ENCODE measurements at places on chromosomes 7 and 10.

GRCh38 chr7:80593869-80594586 lies 44.4 kb upstream of the CD36 start:
- DNase-seq, result no peak

DNA sequence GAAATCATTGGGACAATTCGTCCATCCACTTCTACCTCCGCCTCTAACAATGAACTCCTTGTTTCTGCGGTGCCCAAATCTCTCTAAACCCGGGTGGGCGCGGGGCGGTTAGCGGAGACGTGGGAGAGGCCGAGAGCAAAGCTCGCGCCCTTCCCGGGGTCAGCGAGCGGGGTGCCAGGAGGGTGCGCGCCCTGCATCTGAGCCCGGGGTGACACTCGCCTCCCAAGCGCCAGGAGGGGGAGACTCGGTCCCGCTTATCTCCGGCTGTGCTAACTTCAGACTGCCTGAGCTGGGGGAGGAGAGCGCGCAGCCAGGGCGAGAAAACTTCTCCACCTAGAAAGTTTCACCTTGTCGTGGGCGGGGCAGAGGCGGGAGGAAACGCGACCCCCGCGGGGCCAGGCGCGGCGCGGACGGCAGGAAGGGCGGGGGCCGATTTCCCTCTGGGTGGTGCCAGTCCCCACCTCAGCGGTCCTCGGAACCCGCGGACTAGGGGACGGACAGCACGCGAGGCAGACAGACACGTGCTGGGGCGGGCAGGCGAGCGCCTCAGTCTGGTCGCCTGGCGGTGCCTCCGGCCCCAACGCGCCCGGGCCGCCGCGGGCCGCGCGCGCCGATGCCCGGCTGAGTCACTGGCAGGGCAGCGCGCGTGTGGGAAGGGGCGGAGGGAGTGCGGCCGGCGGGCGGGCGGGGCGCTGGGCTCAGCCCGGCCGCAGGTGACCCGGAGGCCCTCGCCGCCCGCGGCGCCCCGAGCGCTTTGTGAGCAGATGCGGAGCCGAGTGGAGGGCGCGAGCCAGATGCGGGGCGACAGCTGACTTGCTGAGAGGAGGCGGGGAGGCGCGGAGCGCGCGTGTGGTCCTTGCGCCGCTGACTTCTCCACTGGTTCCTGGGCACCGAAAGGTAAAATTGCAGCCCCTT lies at the start of gene MET:
MET (plus strand) TSS at position 516 of the 915 bp plus-strand sequence. CDS start 26,889 bp downstream, outside the sequence.
- DNase-seq, result no peak

DNA sequence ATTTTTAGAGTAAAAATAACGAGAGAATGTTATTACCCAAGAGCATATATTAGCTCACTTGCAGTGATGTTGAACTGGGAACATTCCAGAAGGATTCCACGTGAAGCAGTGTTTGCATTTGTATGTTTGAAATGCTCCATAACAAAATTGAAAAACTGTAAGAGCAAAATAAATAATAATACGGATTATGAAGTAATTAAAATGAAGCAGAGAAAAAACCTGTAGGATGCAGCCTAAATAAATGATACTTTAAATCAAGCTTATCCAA lies 203.3 kb downstream of the BAMBI start:
- DNase-seq, result no peak

DNA sequence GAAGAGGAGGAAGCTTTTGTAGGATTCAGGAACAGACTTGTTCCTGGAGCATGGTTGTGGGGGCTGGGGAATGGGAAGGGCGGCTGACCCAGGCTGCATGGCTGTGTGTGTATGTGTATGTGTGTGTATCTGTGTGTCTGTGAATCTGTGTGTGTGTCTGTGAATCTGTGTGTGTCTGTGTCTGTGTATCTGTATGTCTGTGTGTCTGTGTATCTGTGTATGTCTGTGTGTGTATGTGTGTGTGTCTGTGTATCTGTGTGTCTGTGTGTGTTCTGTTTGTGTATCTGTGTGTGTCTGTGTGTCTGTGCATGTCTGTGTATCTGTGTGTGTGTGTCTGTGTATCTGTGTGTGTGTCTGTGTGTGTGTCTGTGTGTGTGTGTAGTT lies 6.6 kb upstream of the STX1A start:
- DNase-seq, result no peak

- DNase-seq, result no peak
Measured at GRCh38 chr10:120559800-120560199, 102.8 kb downstream of the PLPP4 start.

- DNase-seq, result no peak
Measured at GRCh38 chr10:75238182-75239095, 2.7 kb upstream of the COMTD1 start.

- no peak for DNase-seq
Measured at GRCh38 chr10:1923586-1923985, 186.3 kb upstream of the ADARB2 start.

DNA sequence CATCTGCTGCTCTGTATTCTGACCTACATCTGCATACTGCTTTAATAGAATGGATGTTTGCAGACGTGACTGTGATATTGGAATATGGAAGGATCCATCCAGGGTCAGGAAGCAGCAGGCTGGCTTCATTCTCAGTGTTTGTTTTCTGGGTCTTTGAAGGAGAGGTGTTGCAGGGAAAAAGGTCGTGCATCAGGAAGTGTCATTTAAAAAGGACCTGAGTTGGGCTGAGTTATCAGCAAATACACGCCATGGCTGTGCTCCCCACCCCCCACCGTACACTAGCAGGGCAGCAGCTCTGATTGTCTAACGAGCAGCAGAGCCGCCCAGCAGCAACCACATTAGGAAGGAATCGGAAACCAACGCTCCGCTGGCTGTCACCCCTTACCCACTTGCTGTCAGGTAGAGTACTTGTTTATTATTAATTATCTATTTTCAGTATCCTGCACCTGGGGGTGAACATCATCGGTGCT lies 63.1 kb upstream of the STEAP1B start:
- no peak for DNase-seq

All from AG04449 (cell line).